ENCODE measurements at places on chromosomes 7 and 10.

DNA sequence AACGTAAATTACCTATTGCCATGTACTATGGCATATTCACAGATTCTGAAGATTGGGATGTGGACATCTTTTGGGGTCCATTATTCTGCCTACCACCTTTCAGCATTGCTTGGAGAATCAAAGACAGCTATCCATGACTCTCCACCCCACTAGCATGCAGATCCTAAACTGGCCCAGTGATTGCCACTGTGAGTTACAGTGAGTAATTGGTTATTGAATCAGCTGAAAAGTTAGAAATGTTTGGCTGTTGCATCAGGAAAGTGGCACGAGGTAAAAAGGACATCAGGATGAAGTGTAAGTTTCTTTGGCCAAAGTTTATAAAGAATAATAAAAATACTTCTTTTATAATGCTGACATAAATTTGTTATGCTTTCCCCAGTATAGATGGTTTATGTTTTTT, 148.2 kb upstream of the ETV1 start:
- DNase-seq, result no peak
- H3K4me3 ChIP-seq, result no peak overlapping the region
- no peaks in the 10 kb centered on the region for H3K36me3 ChIP-seq
- no peaks in the 10 kb centered on the region for H3K27me3 ChIP-seq

GRCh38 chr10:298033-298432, 162.8 kb downstream of the ZMYND11 start:
- no peaks in the 10 kb centered on the region for H3K4me1 ChIP-seq
- no peak for DNase-seq
- no peak overlapping the region for H3K4me3 ChIP-seq
- H3K27ac ChIP-seq, result no peak overlapping the region
- H3K27me3 ChIP-seq, result no peaks in the 10 kb centered on the region
- no peaks in the 10 kb centered on the region for H3K36me3 ChIP-seq

DNA sequence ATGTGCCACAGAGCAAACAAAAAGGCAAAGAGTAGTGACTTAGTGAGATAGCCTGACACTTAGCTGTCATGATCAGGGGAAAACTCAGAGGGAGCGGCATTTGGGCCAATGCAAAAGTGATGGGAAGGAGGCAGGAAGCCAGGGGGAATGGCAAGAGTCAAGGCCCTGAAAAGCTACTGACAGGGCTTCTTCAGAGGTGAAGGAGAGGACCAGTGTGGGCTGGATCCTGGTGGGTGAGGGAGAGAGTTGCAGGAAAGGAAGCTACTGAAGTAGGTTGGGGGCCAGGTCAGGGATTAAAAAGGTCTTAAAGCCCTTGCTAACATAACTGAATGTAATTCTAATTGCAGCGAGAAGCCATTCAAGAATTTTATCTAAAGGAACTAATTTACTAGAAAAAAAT, 117.0 kb downstream of the AASS start:
- H3K4me3 ChIP-seq, result no peak overlapping the region
- no peaks in the 10 kb centered on the region for H3K27me3 ChIP-seq
- no peak overlapping the region for H3K27ac ChIP-seq
- no peaks in the 10 kb centered on the region for H3K4me1 ChIP-seq
- DNase-seq, result no peak

DNA sequence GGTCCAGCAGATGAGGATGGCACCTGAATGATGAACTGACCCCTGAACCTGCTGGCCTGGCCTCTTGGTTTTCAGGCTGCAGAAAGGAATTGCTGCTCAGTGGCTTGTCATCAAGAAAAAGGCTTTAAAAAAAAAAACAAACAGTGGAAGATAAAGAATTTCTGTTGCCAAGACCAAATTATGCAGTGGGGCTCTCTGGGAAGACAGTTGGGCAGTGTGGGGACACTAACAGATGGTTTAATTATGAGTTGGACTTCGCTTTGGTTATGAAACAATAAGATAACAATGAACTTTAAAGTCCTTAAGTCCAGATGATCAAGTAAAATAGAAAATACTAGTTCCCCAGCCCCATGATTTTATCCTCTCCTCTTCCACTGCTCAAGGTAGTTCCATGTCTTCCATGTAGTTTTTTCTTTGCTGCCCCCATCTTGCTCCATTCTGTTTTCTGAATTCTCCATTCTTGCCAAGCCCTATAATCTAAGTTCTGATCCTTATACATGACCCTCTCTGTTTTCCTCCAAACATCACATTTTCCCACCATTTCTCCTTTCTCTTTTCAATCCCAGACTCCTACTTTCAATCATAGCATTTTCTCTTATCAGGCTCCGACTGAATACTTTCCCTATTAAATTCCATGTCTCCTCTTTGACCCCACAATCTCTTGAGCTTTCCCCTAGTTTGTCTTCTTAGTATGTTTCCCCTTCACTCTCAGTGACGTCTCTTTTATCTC, 52.6 kb downstream of the ANK3 start:
- peaks cover 8% of the 10 kb centered on the region for H3K4me1 ChIP-seq
- H3K36me3 ChIP-seq, result no peaks in the 10 kb centered on the region
- no peaks in the 10 kb centered on the region for H3K27me3 ChIP-seq
- DNase-seq, result no peak
- H3K4me3 ChIP-seq, result no peak overlapping the region

- no peak for DNase-seq
- peaks cover 16% of the 10 kb centered on the region for H3K4me1 ChIP-seq
- H3K36me3 ChIP-seq, result peaks cover 44% of the 10 kb centered on the region
Measured at GRCh38 chr10:125008689-125009638, 67.0 kb downstream of the ZRANB1 start.

GRCh38 chr7:43850348-43851116, 18.8 kb downstream of the MRPS24 start:
- no peak overlapping the region for H3K4me3 ChIP-seq
- H3K27ac ChIP-seq, result no peak overlapping the region
- no peaks in the 10 kb centered on the region for H3K4me1 ChIP-seq
- H3K27me3 ChIP-seq, result no peaks in the 10 kb centered on the region

DNA sequence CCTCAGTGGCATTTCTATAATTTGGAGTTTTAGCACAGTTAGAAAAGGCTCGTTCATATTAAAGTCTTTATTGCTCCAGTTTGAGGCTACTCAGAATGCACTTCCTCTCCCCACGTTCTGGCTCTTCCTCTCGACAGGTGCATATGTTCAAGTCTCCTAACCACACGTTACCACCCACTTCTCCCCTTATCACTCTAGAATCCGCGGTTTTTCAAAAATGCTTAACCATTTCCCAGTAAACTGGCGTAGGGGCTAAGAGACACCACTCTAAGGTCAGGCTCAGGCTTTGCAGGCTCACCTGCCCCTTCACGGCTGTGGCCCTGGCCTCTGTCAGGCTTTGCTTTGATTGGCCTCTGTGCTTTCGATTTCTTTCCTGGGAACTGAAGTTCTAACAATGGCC, 383.6 kb downstream of the GLRX3 start:
- H3K36me3 ChIP-seq, result no peaks in the 10 kb centered on the region
- no peak for DNase-seq
- no peaks in the 10 kb centered on the region for H3K4me1 ChIP-seq
- no peak overlapping the region for H3K27ac ChIP-seq
- no peak overlapping the region for H3K4me3 ChIP-seq
- no peaks in the 10 kb centered on the region for H3K27me3 ChIP-seq

- H3K27me3 ChIP-seq, result no peaks in the 10 kb centered on the region
- peak overlapping the region; percentile 87 for H3K4me3 ChIP-seq
- H3K4me1 ChIP-seq, result peaks cover 9% of the 10 kb centered on the region
- DNase-seq, result no peak
- no peaks in the 10 kb centered on the region for H3K36me3 ChIP-seq
Measured at GRCh38 chr7:78769481-78770101, 683.9 kb downstream of the MAGI2 start.

- no peak for DNase-seq
- H3K36me3 ChIP-seq, result no peaks in the 10 kb centered on the region
- no peak overlapping the region for H3K4me3 ChIP-seq
- no peaks in the 10 kb centered on the region for H3K27me3 ChIP-seq
- no peak overlapping the region for H3K27ac ChIP-seq
- H3K4me1 ChIP-seq, result peaks cover 4% of the 10 kb centered on the region
Measured at GRCh38 chr10:116785282-116785681, 42.9 kb upstream of the HSPA12A start.

DNA sequence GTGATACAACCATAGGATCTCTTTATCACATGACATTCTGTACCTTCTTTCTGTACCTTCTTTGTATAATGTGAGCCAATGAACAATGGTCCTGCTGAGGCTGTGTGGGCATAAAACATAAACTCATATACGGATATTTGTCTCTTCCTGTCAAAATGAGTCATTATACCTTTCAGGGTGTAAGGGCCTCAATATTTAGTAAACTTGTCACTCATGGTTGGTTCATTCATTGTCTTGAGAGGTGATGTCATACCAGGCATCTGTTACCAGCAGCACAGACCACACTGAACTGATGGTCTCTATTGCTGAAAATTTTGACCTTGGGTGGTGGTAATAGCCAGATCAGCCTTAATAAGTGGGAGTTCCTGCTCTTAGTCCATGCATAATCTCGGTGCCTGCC, 287.6 kb upstream of the TPK1 start:
- H3K27ac ChIP-seq, result no peak overlapping the region
- no peak for DNase-seq
- H3K27me3 ChIP-seq, result no peaks in the 10 kb centered on the region
- H3K4me3 ChIP-seq, result no peak overlapping the region
- H3K36me3 ChIP-seq, result no peaks in the 10 kb centered on the region

DNA sequence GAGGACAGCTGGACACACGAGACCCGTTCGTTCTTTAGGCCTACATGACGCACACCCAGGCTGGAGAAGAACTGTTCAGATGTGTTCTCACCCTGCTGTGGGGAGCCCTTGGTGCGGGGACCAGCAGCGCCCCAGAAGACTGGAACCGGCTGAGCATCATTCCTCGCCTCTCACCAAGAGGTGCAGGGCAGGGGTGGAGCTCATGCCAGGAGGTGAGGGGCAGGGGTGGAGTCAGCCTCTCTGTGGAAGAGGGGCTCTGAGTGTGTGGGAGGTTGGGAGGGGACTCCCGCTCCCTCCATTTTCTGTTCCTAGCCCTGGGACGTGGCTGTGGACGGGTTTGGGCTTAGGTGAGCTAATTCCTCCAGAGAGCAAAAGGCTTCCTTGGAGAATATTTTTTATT, 66.0 kb upstream of the SHH start:
- no peak overlapping the region for H3K4me3 ChIP-seq
- no peak overlapping the region for H3K27ac ChIP-seq
- H3K36me3 ChIP-seq, result no peaks in the 10 kb centered on the region
- H3K27me3 ChIP-seq, result no peaks in the 10 kb centered on the region

DNA sequence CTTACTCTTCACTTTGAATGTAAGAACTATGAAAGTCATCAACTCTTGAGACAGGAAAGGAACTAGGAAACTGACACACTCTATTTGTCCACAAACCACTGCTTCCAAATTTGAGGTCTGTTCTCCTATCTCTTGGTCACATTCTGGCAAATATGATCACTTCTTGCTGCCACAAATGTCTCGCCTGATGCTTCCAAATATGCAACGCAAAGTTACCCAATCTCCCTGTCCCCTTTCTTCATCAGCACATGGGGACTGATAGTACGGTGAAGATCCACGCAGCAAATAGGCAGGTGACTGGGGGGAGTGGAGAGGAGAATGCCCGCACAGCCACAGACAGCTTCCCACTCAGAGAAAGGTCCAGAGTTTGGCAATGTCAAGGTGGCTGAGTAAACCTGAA, 92.6 kb upstream of the TCF7L2 start:
- H3K4me1 ChIP-seq, result no peaks in the 10 kb centered on the region
- H3K27me3 ChIP-seq, result no peaks in the 10 kb centered on the region
- no peaks in the 10 kb centered on the region for H3K36me3 ChIP-seq
- no peak overlapping the region for H3K27ac ChIP-seq

GRCh38 chr10:128419466-128420019, 293.3 kb upstream of the MKI67 start:
- H3K27ac ChIP-seq, result no peak overlapping the region
- H3K27me3 ChIP-seq, result no peaks in the 10 kb centered on the region
- H3K36me3 ChIP-seq, result no peaks in the 10 kb centered on the region
- no peak for DNase-seq
- no peaks in the 10 kb centered on the region for H3K4me1 ChIP-seq

- no peaks in the 10 kb centered on the region for H3K36me3 ChIP-seq
- no peak overlapping the region for H3K27ac ChIP-seq
- DNase-seq, result no peak
Measured at GRCh38 chr10:52322936-52323335, 8.9 kb downstream of the DKK1 start.

GRCh38 chr7:29749701-29750321, 56.5 kb upstream of the WIPF3 start:
- H3K4me1 ChIP-seq, result no peaks in the 10 kb centered on the region
- H3K27ac ChIP-seq, result no peak overlapping the region
- no peaks in the 10 kb centered on the region for H3K27me3 ChIP-seq
- DNase-seq, result no peak
- H3K36me3 ChIP-seq, result no peaks in the 10 kb centered on the region

DNA sequence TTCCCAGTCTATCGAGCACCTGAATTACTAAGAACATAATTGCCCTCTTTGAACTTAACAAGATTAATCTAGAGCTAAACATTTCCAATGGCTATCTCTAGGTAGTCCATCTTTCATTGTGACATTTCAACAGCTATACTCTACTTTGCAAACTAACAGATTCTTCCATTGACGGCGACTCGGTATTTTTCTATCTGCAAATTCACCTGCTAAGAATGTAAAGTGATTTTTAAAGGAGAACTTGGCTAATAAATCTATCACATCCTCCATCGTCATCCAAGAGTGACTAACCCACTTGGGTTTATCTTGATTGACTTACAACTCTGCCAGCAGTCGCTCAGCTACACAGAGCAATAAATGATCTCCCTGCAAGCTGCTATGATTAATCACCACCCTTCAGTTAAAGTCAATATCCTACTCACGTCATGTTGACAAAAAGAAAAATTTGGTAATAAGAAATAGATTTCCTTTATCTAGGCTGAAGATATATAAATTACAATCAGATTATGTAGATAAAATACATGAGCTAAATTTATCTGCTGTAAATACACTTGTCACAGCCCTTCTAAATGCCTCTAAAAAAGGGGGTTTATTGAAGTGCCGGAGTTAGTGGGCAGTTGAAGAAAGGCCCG, 99.5 kb downstream of the SFMBT2 start:
- H3K27me3 ChIP-seq, result no peaks in the 10 kb centered on the region
- DNase-seq, result no peak
- no peaks in the 10 kb centered on the region for H3K4me1 ChIP-seq

GRCh38 chr7:29884399-29885272, 78.3 kb downstream of the WIPF3 start:
- no peak overlapping the region for H3K27ac ChIP-seq
- peaks cover 7% of the 10 kb centered on the region for H3K4me1 ChIP-seq
- no peaks in the 10 kb centered on the region for H3K27me3 ChIP-seq
- peak overlapping the region; percentile 63 for H3K4me3 ChIP-seq

GRCh38 chr7:17502213-17503060, 204.0 kb downstream of the AHR start:
- no peak overlapping the region for H3K27ac ChIP-seq
- no peak overlapping the region for H3K4me3 ChIP-seq
- DNase-seq, result no peak
- H3K4me1 ChIP-seq, result peaks cover 7% of the 10 kb centered on the region

DNA sequence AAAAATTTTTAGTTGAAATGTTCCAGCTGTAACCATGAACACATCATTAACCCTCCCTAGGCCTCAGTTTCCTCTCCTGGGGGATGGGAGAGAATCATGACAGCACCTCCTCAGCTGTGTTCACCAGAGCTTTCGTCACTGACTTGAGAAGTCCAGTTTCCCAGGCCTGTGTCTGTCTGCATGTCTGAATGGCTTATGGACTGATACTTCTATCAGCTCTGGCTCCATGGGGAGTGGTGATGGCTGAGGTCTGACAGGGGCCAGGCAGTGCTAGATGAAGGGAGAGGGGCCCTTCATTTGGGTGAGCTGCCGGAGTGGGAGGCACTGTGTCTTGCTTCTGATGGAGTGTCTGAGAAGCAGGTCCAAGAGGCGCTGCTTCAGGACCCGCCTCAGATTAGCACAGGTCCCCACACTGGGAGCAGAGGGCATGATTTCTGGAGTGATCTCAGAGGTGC, 192.9 kb downstream of the PTPN20 start:
- no peaks in the 10 kb centered on the region for H3K27me3 ChIP-seq
- H3K4me3 ChIP-seq, result no peak overlapping the region
- H3K4me1 ChIP-seq, result no peaks in the 10 kb centered on the region
- H3K27ac ChIP-seq, result no peak overlapping the region
- H3K36me3 ChIP-seq, result no peaks in the 10 kb centered on the region
- peak; percentile 20 for DNase-seq
